ENCODE measurements at places on chromosomes 6 and 20.

- DNase-seq, result no peak
These were observed 249.9 kb downstream of the KHDC1L start for GRCh38 chr6:72975352-72975752.

DNA sequence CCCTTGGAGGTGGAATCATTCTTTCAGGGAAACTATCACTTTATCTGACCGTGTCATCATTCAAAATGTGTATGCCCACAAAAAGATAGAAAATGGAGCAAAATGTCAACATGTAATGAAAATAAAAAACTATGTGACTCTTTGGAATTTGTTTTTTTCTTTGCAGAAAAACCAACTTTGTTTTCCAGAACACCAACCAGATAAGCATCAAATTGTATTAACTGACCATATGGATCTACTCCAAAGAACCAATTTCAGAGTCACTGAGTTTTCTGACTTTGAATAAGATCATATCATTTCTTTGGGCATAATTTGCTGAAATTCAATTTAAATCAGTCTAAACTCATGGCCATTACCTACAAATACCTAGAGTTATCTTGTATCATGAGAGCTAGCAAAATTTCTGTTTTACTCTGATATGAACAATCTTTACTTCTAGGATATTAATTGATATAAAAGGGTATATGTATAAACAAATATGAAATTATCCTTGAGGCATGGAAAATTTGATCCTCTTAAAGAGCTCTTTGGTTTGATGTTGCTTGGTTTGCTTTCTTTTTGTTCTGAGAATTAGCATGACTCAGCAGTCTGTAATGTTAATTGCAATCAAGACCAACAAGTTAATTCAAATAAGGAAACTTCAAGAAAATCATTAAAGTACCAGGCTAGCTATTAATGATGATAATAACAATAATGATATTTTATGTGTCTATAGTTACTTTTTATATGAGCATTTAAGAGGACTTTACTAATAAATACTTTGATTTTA, 444.4 kb upstream of the MARCKS start:
- no peak for DNase-seq

- no peak for DNase-seq
These were observed 9.1 kb downstream of the VTA1 start for GRCh38 chr6:142155895-142156757.

GRCh38 chr6:57267586-57268293, 45.6 kb upstream of the RAB23 start:
- DNase-seq, result peak; percentile 26

DNA sequence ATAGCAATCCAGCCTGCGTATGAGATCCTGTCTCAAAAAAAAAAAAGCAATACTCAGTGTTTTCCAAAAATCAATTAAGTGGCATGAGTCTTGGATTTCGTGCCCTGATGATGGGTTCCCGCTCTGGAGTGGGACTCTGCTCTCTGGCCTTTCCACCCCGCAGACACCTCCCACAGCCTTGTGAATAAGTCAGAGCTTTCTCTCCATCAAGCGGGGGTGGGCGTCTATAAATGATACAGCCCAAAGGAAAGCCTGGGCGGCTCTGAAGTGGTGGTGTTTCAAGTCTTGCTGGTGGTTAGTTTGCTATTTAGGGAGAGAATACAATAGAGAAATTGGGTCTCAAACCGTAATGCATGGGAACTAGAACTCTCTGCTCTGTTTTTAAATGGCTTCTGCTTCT, 52.5 kb upstream of the TAGAP start:
- DNase-seq, result no peak

DNA sequence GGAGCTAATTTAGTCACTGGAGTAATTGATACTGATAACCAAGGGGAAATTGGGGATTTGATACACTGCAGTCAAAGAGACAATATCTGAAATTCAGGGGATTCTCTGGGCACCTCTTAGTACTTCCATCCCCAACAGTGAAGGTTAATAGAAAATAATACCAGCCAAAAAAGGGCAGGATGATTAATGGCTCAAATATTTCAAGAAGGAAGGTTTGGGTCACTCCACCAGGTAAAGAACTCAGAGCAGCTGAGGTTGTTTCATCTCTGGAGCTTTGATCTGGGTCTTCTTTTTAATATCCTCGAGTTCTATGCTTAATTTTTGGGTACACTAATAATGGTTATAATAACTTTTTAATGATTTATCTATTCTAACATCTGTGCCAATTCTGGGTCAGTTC, 70.8 kb downstream of the CDKAL1 start:
- no peak for DNase-seq

DNA sequence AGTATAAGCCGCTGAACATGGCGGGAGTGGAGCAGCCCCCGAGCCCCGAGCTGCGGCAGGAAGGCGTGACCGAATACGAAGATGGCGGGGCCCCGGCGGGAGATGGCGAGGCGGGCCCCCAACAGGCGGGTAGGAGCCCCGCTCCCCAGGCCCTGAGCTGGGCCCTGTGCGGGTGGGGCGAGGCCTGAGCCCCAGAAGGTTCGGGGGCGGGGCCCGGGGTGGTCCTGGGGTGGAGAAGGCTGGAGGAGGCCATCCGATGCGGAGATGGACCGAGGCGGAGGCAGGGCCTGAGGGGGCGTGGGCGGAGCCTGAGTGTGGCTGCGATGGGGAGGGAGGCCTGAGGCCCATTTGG, 7.1 kb downstream of the L3MBTL1 start:
- DNase-seq, result no peak

DNA sequence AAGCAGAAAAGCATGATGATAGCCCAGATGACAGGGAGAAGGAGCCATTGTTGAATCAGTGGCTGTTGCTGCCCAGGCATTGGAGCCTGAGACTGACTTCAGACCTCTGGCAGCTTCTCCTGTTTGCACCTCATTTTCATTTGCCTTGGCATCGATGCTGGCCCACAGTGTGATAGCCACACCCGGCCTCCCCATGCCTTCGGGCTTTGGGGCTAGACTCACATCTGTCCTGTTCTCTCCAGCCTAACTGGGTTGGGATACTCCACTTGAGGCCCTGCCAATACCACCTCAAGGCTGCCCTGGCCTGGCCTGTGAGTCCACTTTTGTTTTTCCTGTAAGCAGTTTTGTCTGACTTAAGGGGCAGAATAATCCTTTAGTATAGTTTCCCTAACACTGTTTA, 140.4 kb downstream of the UST start:
- peak; percentile 47 for DNase-seq

GRCh38 chr6:7559196-7559595, 17.7 kb downstream of the DSP start:
- no peak for DNase-seq

GRCh38 chr6:79081663-79082062, 3.6 kb upstream of the PHIP start:
- DNase-seq, result no peak

- DNase-seq, result no peak
These were observed 26.3 kb downstream of the ALDH5A1 start for GRCh38 chr6:24520929-24521546.

GRCh38 chr6:13262302-13263230, 65.8 kb downstream of the TBC1D7 start:
- DNase-seq, result no peak

DNA sequence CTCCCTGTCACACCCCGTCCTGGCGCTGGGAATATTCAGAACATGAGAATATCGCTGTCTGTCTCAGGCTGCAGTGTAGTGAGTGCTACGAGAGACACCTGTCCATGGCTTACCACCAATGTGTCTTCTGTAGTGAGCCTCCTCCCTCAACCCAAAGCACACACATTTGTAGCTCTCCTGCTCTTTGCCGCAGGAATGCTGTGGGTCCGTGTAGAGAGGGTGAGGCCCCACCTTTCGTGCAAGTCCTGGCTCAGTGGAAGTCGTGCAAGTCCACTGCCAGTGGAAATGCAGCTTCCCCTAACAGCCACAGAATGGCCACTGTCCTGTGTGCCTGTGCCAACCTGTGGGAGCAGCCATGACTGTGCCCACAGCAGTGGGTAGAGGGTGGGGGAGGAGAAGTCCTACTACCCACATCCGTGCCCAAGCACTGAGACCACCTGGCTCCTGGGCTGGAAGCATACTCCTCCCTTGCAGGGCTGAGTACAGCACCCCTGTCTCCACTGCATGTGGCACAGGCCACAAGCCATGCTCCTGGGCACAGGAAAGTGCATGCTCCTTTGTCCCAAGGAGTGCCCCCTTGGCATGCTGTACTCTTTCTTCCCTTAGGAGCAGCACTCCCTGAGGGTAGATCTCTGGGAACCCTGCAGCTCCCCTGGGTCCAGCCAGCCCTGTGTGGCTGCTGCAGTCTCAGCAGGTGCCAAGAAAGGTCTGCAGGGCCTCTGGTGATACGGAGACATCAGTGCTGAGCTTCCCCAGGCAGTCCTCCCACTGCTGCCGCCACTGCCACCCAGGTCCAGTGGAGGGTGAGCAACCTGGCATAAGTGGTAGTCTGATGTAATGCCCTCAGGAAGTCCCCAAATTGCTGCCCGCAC, 28.0 kb downstream of the IGF2R start:
- DNase-seq, result no peak

DNA sequence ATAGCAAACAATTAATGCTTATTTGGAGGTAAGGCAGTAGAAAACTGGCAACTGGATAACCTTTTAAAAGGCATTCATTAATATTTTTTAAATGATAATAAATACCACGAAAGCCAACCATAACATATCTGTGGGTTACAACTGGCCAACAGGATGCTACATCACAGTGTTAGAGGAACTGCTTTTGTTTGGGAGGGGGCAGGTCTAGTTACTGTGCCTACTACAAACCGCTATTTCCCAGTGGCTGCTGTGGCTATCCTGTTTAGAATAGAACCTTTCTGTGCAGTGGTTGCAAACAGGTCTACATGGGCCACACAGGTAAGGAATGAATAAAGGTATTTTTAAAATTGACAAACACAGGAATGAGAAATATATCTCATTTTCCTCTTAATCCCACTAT, 976 bp downstream of the PIGT start:
- no peak for DNase-seq

- no peak for DNase-seq
These were observed 474.6 kb downstream of the COL12A1 start for GRCh38 chr6:74731204-74731603.

DNA sequence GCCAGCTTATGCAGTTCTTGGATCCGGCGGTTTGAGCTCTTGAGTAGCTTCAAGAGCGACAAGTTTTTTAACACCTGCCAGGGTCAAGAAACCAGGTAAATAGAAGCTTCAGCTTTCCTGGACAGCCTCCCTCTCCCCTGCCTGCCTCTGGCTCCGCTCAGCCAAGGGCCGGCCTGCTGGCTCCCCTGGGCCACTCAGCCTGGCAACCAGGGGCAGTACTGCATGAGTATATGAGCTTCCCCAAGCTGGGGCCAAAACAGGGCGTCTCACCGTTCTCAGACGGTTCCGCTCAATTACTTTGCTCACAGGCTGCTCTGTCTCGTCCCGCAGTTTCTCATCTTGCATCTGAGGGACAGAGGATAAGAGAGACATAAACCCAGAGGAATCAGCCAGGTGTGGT, 856 bp downstream of the TP53TG5 start:
- no peak for DNase-seq

DNA sequence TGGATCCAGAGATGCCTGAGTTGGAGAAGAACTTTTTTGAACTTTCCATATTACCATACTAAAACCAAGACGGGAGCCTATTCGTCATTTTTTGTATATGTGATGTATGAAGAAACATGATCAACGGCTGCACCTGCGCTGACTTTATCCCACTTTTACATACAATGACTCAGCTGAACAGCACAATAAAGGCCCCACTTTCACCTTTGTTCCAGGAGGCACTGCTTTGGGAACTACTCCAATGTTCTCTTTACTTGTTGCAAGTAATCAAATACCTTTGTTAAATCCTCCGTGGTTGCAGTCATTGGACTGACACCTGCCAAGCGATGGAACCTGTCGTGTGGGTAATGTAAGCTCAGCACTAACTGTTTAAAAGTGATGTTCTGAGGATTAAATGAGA, 17.3 kb upstream of the BTN3A2 start:
- DNase-seq, result no peak

- DNase-seq, result no peak
These were observed 249.4 kb downstream of the DLL1 start for GRCh38 chr6:170041526-170041925.

- DNase-seq, result no peak
These were observed 230.0 kb upstream of the SULF2 start for GRCh38 chr20:48015141-48015910.

DNA sequence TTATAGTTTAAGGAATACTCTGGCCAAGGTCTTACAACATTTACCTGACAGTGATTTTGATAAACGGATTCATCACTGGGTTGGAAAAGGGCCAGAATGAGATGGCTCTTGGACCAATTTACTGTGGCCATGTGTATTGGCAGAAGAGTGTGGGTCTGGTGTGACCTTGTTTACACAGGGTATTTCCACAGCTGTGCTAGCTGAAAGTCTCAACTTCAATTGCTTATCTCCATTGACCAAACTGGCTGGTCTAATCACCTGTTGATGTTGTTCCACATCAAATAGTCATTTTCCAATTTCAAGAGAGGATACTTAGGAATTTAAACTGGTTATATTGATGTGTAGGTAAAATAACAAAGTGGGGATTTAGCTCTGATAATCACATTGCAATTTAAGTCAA, 501.6 kb upstream of the MAP3K7 start:
- DNase-seq, result no peak

DNA sequence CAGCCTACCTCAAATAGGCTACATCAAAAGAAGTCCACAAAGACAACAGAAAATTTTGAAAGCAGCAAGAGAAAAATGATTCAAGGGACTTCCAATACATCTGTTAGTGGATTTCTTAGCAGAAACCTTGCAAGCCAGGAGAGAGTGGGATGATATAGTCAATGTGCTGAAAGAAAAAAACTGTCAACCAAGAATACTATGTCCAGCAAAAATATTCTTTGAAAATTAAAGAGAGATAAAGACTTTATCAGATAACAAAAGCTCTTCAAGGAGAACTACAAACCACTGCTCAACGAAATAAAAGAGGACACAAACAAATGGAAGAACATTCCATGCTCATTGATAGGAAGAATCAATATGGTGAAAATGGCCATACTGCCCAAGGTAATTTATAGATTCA, 34.0 kb downstream of the MCHR2 start:
- DNase-seq, result no peak

- DNase-seq, result no peak
These were observed 4.2 kb downstream of the B3GAT2 start for GRCh38 chr6:70952608-70953165.

GRCh38 chr6:87738000-87738399, 36.0 kb upstream of the AKIRIN2 start:
- no peak for DNase-seq
